M059J (cell line): ENCODE measurements at places on chromosomes 6 and 20. TPM values are rescaled to one million over a fixed set of nuclear protein-coding genes. Genes with fewer than 3 reads are reported as not detected.
A peak's percentile ranks its signal among the peaks of the same experiment; 100 is the strongest.

Gene COL20A1
- total RNA-seq, result not detected in 2 replicates

Gene SEMG1
- total RNA-seq, result not detected in 2 replicates

Gene IL17A
- total RNA-seq, result not detected in 2 replicates

Gene CD93
- 0.96 and 1.5 TPM in 2 replicates for total RNA-seq

Gene GATA5
- total RNA-seq, result not detected in 2 replicates

Gene RFX6
- total RNA-seq, result not detected in 2 replicates

Gene NTSR1
- total RNA-seq, result 0.07 and 0.54 TPM in 2 replicates

Gene LPIN3
- total RNA-seq, result 0.05 and 0.76 TPM in 2 replicates

Gene PGC
- total RNA-seq, result not detected in 2 replicates

GRCh38 chr20:37757550-37757949 is 63.7 kb downstream of the CTNNBL1 start:
- DNase-seq, result no peak

GRCh38 chr6:49409951-49410542 is 53.0 kb downstream of the MMUT start:
- peak; percentile 76 for DNase-seq

- DNase-seq, result no peak
Measured at GRCh38 chr6:4774715-4775493, 1.3 kb upstream of the CDYL start.

GRCh38 chr20:48866936-48867335 is 39.1 kb upstream of the PREX1 start:
- no peak for DNase-seq

DNA sequence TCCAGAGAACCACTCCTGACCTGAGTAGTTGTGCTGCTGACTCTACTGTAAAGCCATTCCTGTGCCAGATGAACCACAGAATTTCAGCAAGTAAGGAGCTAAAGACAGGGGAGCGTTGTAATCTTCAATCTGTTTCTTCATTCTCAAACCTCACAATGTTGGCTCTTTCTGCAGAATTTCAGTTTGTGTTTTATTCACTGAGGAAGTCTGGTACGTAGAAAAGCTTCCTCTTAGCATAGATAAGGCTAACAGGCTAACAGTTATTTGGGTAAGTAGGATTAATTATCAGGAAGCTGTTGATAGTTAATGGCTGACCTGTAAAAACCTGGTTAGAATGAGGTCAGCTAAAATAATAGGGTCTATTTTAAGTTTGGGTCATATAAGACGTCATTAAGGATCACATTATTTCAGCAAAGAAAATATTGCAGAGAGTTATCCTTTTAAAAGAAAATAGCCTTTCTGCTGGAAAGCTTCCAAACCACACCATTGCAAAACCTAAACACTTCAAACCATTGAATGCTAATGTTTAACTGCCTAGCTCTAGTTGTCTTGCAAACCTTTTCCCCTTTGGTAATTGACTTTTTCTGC is 14.1 kb upstream of the TENT5A start:
- DNase-seq, result peak; percentile 97

DNA sequence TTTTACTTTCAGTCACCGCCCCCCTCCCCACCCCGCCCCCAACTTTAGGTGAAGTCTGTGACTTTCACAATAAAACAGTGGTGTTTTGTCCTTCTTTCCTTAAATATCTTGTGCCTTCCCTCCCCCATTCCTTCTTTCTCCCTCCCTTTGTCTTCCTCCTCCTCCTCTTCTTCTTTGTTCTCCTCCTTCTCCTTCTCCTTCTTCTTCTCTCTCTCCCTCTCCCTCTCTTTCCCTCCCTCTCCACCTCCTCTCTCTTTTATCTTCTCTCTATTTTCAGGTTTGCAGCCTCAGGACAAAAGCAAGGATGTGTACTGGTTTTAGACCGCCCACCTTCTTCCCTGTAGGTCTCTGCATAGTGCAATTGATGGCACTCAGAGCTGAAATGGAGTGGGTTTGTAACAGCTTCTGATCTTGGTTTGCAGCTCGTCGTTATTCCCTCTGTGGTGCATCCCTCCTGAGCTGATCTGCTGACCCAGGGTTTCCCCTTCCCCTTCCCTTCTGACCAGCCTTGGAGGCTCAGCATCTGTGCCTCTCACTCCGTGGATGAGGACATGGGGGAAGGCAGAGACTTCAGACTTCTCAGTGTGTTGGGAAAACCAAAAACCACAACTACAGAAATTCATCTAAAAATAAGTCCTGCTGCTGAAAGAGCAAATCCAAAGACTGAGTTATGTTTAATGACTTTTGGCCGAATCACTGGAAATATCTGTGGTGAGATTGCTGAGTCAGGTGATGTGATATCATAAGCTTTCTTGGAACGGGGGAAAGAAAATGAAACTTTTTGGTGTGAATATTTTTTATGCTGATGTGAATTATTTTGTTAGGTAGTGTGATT is 6.9 kb downstream of the VGLL2 start:
- DNase-seq, result peak; percentile 16

DNA sequence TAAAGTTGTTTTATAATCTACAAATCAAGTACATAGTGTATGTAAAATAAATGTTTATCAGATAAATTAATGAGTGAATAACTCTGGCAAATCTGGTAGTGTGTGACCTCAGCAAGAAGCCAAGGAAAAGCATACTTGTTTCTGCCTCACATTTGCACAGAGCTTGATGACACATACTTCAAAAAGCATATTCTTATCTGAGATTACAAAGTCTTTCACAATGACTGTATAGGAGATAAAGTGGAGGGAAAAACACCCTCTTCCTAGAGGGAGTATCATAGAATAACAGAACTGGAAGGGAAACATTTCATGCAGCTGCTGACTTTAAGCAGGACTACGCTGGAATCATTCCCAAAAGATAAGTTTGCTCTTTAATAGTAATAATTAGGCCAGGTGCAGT is 28.1 kb upstream of the AKAP7 start:
- peak; percentile 84 for DNase-seq

DNA sequence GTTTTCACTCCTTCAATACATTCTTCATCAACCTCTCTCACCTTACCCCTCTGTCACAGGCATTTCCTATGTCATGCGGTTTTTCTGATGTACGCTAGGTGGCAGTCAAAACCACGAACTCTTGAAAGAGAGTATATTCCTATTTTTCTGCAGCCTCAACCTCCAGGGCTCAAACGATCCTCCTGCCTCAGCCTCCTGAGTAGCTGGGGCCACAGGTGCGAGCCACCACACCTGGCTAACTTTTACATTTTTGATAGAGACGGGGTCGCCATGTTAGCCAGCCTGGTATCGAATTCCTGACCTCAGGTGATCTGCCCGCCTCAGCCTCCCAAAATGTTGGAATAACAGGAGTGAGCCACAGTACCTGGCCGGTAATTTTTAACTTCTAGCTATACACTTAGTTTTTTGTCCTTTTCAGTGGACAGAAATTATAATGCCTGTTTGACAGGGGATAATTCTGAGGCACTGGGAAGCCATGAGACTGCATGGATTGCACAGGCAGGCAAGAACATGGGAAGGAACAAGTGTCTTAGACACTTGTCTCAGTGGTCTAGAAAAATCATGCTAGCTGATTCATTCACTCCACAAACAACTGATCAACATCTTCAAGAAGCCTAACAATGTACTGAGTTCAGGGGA is 22.5 kb upstream of the HFE start:
- DNase-seq, result peak; percentile 68

- no peak for DNase-seq
Measured at GRCh38 chr6:22401932-22402331, 105.1 kb upstream of the PRL start.

- DNase-seq, result no peak
Measured at GRCh38 chr20:61769286-61769832, 296.3 kb downstream of the TAF4 start.

- DNase-seq, result no peak
Measured at GRCh38 chr6:120056085-120056484, 706.5 kb upstream of the MAN1A1 start.

DNA sequence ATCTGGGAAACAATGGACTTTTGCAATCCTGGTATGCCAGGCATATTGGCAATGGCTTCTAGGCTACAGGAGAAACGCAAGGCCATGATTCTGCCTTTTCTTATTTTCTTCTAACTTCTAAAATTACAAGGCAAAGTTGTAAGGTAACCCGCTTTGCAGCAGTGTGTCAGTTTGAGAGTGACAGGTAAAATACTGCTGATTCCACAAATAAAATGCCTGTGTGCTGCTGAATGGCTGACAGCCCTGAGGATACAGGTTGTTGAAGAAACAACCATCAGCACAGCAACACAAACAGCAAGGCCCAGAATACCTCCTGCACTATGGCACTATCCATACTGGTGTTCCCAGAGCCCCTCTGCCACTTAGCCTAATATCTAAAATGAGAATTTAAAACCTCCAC is 37.1 kb downstream of the SLC17A1 start:
- DNase-seq, result no peak

DNA sequence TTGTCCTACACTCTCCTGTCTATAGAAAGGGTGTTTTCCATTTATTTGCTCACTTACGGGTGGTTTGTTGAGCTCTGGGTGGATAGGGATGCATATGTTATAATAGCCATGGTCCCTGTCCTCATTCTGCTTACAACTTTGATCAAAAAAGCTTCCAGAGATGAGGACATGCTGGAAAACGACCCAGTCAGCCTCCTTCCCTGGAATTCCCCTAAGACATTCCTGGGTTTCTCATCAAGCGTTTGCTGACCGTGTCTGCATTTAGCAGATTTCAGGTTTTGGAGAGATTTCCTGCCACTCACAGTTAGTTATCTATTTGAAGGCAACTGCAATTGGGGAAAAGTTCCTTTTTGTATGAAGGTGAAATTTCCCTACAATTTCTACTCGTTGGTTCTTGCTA is 152.8 kb upstream of the AFDN start:
- no peak for DNase-seq

DNA sequence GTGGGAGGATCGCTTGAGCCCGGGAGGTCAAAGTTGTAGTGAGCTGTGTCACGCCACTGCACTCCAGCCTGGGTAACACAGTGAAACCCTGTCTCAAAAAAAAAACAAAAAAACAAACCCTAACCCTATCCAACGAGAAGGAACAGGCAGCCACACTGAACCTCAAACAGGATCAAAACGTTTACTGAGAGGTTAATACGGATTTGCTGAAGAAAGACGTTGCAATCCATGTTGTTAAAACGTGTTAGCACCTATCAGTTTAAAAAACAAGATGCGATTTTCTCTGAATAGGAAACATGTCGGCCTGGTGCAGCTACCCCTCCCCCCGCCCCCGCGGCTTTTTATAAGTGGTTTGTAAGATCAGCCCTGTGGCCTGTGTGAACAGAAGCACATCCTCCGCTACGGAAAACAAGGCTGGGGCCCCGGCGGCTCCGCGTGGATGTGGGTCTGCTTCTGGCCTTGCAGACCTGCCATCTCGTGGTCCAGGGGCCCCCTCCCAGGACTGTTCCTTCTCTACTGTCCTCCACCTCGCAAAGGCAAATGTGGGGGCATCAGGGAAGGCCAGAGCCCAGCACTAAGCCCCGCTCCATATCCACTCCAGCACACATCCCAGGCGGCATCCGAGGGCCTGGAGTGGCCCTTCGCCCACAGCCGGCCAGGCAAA is 11.4 kb downstream of the SLC2A4RG start:
- DNase-seq, result no peak

- DNase-seq, result no peak
Measured at GRCh38 chr6:6824381-6824780, 235.9 kb downstream of the LY86 start.

GRCh38 chr20:2829376-2829775 is 11.1 kb downstream of the PCED1A start:
- no peak for DNase-seq

DNA sequence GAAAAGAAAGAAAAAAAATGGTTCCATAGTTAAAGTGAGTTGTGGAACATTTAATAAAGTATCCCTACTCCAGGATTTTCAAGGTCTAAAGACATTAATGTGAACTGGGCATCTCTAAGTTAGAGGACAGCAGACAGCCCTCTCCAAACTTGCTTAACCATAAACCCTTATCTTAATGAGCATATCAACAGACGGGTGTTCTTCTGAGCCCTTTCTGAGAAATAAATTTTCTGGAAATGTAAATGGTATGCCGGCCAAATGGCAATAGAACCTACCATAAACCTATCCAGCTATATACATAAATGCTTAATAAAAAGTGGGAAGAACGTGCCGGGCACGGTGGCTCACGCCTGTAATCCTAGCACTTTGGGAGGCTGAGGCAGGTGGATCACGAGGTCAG is 12.5 kb downstream of the SLC18B1 start:
- DNase-seq, result no peak

DNA sequence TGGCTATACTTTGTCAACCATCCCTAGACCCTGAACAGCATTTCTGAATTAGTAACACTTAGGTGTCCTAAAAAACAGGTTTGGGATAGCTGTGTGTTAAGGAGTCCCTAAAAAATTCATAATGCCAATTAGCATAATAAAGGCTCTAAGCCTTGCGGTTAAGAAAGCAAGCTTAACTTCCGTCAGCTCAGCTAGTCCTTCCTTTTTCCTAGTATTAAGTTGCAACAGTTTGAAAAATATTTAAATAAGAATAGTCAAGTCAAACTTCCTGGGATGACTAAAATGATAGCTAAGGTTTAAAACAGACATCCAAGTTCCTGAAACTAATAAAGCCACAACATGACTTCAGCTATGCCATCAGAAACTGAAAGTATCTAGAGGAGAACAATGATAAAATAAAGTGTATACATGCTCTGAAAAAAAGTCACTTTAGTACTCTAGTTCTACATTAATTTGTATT is 3.5 kb downstream of the AKIRIN2 start:
- DNase-seq, result peak; percentile 42

DNA sequence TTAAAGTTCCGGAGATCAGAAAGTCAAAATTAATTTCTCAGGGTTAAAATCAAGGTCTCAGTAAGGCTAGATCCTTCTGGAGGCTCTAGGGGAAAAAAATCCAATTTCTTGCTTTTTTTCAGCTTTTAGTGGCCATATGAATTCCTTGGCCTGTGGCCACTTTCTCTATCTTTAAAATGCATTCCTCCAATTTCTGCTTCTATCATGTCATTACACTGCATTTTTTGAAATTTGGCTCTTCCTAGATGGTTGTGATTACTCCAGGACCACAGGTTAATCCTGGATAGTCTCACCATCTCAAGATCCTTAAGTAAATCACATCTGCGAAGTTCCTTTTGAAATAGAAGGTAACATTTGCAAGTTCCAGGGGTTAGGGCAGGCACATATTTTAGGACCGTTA is 1294.9 kb upstream of the CITED2 start:
- no peak for DNase-seq
